ENCODE measurements at places on chromosomes 6 and 20.

- DNase-seq = no peak
Measured at GRCh38 chr6:3286641-3287171, 28.0 kb downstream of the PSMG4 start.

- no peak for DNase-seq
Measured at GRCh38 chr6:110095935-110096334, 83.5 kb downstream of the WASF1 start.

- no peak for DNase-seq
Measured at GRCh38 chr6:47405273-47405672, 72.3 kb upstream of the CD2AP start.

DNA sequence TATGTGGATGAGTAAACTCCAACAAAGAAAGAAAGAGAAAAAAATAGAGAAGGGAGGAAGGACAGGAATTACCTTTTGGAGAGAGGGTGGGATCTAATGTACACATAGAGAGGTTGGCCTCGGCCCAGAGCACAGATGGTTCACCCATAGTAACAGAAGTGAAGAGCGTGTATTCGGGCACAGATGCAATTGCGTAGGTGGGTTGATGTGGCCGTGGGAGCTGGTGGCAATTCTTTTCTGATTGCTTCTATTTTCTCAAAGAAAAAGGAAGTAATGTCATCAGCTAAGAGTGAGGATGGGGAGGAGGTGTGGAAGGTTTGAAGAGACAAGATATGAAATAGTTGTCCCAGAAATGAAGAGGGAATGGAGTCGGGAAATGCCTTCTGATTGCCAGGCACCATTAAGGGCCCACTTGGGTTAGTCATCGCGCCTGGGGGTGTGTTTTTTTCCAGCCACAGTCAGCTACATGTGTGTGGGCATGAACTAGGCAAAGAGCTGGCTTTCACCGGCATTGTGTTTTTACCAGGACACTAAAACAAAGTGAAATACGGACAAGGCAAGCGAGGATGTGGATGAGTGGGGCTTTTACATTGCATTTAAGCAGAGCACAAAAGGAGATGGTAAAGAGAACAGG is 158.7 kb downstream of the SYNE1 start:
- no peak for DNase-seq

DNA sequence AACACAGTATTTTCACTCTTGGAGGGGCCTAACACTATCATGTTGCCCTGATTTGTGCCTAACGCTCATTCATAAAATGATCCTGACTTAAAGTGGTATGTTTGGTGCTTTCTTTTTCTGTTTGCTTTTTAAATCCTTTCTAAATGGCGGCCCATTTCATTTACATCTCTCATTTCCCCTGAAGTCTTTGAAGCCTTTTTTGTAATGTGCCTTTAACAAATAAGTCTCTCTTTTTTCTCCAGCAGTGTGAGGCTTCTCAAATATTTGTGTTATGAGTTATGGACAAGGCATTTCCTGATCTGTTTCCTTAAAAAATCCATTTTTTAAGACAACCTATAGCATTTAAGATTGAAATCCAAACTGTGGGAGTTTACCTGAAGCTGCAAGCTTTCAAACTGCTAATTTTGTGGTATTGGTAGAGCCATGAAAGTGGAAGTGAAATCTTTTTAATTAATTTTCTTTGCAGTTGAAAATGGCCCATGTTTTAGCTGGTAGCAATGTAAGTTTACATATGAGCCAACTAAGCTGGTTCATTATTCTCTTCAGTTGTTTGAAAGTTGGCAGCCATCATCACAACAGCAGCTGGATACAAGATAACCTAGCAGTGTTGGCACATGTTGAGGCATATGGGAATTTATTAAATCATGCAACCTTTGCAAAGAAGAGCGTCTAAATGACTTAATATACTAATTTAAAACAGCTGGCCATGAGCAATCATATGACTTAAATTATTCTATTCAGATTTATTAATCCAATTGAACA is 469.7 kb downstream of the CDKAL1 start:
- no peak for DNase-seq

- DNase-seq = no peak
Measured at GRCh38 chr6:16171400-16171799, 42.5 kb downstream of the MYLIP start.

GRCh38 chr20:35638751-35639150 is 23.1 kb downstream of the SPAG4 start:
- DNase-seq = no peak

DNA sequence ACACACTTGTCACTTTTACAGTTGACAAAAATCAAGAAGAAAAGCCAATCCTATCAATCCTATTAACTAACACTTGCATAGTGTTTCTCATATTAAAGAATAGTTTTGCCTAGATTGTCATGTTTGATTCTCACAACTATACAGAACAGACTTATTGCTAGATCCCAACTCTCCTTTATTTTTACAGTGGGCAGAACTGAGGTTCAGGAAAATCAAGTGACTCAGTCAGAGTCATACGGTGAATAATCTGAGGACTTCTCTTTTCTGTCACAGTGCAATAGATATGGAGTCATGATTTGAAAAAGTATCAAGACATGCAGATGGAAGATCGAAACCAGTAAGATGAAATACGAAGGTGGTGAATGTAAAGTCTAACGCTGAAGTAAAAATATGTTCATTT is 195.1 kb upstream of the CITED2 start:
- no peak for DNase-seq
